Stimulated activated CD4-positive, alpha-beta T cell treated with anti-CD3 and anti-CD28 coated beads, Interleukin-2, amount 100 ng/mL, for 24 hours (primary cell): ENCODE measurements at places on chromosomes 6 and 20.

- DNase-seq, result no peak
These were observed 95.9 kb upstream of the JAG1 start for GRCh38 chr20:10769700-10770099.

DNA sequence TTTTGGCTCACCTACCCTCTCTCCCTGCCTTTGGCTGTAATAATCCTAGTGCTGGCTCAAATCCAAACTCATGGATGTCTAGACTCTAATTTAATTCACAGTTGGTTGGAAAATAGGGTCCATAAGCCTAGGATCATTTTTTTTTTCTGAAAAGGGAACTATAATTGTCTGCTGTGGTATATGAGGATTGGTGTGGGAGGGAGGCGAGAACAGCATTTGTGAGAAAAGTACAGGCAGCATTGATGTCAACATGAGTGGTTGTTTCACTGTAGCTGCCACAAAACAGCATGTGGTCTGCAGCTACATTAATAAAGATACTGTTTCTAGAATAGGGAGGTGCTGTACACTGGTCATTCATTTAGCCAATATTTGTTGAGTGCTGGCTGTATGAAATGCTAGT, 18.6 kb upstream of the POLR1H start:
- no peak for DNase-seq

DNA sequence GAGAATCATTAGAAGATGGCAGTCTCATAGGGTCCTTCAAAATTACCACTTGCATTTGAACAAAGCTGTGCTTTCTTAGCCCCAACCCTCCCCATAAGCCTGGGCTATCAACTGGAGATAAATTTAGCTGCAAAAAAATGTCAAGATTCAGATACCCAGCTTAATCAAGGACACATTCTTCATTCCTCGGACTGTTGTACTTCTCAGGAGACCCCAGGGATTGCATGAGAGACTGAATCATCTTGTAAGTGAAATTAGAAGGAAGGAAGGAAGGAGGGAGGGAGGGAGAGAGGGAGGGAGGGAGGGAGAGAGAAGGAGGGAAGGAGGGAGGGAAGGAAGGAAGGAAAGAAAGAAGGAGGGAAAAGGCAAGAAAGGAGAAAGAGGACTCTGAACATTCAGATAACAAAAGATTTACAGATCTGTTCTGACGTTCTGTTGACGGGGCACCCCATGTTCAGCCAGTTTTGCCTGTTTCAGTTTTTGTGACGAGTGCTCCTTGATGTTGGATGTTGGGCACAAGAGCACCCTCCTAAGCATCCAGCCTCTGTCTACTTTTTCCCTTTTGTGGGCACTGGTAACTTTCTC, 498.7 kb downstream of the PREX1 start:
- DNase-seq, result no peak

DNA sequence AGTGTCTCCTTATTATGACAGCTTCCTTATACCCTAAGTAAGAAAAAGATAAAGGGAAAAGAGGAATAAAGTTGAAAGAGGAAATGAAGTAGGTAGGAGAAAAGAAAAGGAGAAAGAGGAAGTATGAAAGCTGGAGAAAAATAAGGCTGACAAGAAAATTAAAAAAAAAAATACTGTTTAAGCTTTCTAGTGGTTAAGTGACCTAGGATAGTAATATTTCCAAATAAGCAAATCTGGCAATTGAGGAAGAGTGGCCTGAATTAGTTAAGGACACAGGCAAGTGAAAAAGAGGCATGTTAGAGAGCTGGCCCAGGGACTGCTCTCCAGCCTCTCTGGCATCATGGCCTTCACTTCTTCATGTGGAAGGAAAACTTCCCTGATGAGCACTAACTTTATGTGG, 76.5 kb upstream of the ADGRF1 start:
- DNase-seq, result no peak

GRCh38 chr20:64067733-64068307, 4.8 kb downstream of the TCEA2 start:
- no peak for DNase-seq

- peak; percentile 64 for DNase-seq
These were observed 453 bp downstream of the KCNQ5 start for GRCh38 chr6:72622094-72622940.

GRCh38 chr6:4828187-4828698, 52.0 kb downstream of the CDYL start:
- DNase-seq, result no peak

DNA sequence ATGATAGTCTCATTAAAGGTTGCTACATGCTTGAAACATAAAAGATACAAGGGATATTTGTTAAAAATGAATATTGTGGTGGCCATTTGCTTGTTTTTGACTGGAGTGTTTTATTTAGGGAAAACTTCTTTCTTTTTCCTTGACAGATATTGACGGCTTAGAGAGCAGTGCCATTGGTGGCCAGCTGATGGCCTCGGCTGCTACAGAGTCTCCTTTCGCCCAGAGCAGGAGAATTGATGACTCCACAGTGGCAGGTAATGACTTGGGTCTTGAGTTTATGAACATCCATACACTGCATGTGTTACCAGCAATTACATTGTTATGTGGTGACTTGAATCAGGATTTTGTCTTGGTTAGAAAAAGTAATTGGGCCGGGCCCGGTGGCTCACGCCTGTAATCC, 67.5 kb upstream of the PBOV1 start:
- no peak for DNase-seq

DNA sequence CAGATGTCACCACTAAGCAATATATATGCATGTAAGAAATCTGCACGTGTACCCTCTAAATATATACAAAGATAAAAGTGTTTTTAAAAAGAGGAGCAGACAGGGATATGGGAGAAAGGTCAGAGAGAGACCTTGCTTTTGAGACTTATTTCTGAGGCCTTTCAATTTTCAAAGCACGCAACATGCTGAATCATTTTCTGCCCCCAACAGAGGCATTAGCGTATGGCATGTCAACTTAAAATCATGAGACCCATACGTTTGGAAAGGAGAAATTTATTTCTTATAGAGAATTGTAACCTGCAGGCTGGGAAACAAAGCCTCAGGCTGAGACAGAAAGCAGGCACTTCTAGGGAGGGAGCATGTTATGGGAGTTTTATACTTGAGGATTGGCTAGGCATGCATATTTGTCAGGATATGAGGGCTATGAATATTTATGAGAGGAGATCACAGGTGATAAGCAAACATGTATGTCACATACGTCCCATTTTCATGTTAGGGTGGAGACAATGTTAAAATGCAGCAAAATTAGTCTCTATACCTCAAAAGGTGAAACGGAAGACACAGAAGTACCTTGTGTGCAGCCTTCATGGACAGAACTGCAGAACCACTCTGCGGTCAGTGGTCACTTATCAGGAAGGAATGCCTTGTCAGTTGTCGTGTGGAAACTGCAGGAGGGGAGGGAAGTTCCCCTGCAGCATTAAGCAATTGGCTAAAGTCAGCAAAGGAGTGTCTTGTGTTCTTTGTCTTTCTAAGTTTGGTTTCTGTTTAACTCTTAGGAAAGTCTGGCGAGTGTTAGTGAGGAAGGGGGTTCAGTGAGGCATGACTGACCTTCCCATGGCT, 6.3 kb upstream of the GABRR2 start:
- no peak for DNase-seq

DNA sequence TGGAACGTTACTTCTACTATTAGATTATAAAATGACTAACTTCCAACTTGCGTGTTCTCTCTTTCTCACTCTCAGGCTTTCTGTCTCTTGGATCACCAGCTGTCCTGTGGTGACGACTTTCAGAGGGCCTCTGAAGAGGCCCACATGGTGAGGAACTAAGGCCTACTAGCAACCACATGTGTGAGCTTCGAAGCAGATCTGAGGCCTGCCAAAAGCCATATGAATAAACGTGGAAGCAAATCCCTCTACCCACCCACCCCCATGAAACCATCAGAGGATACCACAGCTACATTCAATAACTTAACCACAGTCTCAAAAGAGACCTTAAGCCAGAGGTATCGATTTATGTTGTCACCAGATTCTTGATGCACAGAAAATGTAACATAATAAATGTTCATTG, 13.5 kb upstream of the BMP5 start:
- no peak for DNase-seq

GRCh38 chr6:11812439-11812838, 33.8 kb upstream of the ADTRP start:
- DNase-seq, result no peak

DNA sequence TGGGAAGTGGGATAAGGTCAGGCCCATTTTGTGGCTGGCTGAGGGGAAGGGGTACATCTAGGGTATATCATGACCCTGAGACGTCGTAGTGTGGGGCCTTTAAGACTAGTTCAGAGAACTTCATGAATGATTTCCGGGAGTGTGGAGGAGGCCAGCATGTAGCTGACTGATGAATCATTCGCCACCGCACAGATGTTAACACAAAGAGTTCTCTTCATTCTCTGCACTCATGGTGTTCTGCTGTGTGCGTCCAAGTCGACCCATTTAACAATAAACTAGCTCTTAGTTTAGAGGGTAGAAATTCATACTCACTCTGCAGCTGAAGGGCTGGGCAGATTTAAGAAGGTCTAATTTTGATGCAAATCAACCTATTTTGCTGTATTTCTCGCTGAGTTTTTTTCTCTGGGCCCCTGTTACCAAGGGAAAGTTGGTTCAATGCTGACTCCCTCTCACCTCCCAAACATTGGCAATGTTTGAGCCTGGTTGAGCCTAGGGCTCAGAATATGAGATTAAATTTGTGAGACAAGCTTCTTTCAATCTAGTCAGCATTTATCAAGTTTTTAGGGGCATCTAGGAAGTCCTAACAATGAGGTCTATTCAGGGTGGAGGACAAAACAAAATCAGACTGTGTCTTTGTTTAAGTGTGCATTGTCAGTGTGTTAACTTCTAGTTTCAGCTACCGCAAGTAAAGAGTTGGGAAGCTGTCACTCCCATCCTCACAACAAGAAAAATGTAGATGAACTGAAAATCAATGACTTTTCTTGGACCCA, 106.8 kb upstream of the CBLN4 start:
- no peak for DNase-seq

GRCh38 chr20:51176876-51177275, 154.0 kb upstream of the KCNG1 start:
- no peak for DNase-seq

- no peak for DNase-seq
These were observed 46.6 kb downstream of the TPBG start for GRCh38 chr6:82410151-82410648.

GRCh38 chr6:83889621-83890020, 30.1 kb downstream of the CYB5R4 start:
- DNase-seq, result no peak
